NCI-H460 (cell line): ENCODE measurements at places on chromosomes 7 and 10.

GRCh38 chr7:124930655-124931597, 1.3 kb upstream of the POT1 start:
- no peak for DNase-seq

DNA sequence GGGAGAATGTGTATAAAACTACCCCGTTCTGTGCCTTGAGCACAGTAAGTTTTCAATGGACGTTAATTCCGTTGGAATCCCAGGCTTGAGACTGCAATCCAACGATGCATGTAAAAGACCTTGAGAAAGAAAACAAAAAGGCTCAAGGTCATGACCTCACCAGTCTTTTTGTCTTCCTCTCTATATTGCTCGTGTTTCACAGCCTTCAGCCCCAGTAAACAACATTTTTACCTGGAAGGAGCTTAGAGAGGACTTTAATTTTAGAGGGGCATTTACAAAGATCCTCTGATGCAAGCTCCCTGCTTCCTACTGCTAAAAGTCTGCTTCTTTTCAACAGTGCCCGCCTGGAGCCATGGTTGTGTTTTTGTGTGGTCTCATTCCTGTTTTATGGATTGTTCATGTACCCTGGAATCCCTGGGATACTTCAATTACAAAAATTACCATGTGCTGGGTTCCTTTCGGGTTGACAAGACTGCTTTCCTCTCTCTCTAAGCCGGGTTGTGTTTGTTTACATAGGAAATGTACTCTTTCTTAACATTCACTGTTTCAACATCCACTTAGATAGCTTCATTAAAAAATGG, 320.1 kb upstream of the NFE2L3 start:
- DNase-seq, result no peak

DNA sequence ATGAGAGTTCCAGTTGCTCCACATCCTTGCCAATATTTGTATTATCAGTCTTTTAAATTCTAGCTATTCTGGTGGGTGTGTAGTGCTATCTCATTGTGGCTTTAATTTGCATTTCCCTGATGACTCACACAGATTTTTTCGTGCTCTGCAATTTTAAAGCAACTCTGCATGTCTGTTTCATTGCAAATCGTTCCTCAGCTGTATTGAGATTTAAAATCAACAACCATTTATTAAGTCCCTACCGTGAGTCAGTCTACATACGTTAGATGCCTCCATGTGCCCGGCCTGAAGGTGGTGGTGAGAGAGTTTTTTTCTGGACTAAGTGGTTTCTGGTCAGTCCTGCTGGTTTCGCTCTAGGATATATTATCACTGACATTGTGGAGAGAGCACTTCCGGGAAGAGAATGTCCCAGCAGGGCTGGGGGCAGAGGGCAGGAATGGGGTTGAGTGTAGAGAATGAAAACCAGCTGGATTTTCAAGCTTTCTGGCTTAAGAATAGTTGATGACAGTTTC, 8.4 kb upstream of the HYCC1 start:
- no peak for DNase-seq

DNA sequence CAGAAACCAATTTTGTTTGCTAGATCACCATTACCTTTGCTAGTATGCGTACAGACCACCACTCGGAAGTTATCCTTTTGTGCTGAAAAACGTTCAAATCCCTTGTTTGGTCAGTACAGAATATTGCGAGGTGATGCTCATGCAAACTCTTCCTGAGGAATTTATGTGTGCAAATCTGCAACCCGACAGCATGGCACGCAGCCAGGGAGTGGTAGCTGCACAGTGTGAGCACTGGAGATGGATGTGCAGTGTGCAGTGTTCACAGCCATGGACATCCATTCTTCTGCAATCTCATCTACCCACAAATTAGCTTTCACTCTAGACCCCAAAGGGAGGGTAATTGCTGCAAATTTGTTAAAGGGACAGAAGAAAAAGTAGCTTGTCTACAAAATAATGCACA, 72.2 kb downstream of the CACUL1 start:
- no peak for DNase-seq

GRCh38 chr10:6400821-6401465, 179.1 kb downstream of the PRKCQ start:
- DNase-seq, result no peak

DNA sequence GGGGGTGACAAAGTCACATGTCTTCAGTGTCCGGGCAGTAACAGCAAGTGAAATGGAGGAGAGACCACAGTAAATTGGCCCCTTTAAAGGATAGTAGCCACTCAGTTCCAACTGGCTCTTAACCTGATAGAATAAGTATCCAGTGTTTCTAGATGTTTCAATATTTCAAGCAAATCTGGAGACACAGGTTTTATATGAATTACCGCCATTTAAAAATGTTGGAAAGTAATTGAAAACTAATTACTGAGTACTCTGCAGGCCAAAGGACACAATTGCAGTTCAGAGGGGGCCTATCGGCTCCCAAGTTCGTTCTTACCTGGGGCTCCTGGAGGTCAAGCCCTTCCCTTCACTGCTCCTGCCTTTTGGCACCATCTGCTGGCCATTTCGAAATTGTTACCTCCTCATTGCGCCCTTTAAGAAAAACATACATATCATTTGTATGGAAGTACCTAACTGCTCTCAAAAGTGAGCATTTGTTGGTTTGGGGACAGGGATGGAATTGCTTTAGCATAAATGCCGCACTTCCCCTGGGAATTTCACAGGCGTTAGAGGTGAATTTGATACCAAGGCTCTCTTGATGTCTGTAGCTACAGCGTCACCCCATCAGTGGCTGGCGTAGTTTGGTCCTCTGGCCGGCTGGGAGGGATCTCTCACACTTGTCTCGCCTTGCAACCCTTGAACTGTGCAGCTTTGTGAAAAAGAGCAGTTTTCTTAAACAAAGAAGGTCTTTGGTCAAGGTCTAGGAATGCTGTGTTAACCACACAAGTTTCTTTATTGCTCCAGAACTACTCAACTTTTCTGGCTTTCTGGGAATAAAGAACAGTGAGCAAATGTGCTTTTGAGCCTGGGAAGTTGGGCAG, 220.0 kb downstream of the ARHGAP21 start:
- peak; percentile 52 for DNase-seq
